ENCODE measurements at places on chromosomes 2 and 18.

DNA sequence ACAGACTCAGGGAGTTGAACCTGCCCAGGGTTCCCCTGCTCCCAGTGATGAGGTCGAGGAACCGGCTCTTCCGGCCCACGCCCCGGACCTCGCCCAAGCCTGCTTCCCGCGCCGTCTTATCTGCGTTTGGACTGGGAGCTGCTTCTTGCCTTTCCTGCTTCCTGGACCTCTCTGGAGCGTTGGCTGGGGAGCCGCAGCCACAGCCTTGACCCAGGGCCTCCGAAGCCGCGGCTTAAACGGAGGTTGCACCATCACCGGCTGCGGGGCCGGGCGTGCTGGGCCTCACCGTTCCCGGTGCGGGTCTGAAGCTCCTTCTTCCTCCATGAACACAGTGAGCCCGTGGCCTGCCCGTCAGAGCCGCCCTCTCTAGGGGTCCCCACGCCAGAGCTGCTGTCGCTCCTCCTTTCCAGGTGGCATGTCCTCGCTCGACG, 13.3 kb downstream of the NTSR2 start:
- DNase-seq, result no peak

DNA sequence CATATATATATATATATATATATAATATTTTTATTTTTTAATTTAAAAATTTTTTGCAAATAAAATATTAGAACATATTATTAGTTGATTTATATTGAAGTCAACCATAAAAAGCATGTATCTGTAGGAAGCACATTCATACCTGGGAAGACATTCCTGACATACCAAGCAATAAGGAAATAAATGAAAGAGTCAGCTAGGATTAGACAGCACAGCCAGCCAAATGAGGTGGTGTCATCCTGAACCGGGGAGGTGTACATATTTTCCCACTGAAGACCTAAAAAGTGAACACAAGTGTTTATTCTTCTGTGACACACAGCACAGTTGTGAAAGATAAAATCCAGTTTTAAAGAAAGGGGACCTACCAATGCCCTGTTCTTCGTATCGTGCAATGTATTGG, 149.2 kb downstream of the ABCA12 start:
- DNase-seq, result no peak

- DNase-seq, result no peak
Measured at GRCh38 chr2:60311524-60311923, 241.9 kb downstream of the BCL11A start.

GRCh38 chr18:59300676-59301285, 17.7 kb downstream of the CPLX4 start:
- DNase-seq, result peak; percentile 63

All from ELR (cell line).